ENCODE measurements at places on chromosomes 16 and 17. TPM values are rescaled to one million over a fixed set of nuclear protein-coding genes. Genes with fewer than 3 reads are reported as not detected.

Gene KRT34
- total RNA-seq, result not detected

Gene ALDH3A1
- 0.46 TPM for total RNA-seq

DNA sequence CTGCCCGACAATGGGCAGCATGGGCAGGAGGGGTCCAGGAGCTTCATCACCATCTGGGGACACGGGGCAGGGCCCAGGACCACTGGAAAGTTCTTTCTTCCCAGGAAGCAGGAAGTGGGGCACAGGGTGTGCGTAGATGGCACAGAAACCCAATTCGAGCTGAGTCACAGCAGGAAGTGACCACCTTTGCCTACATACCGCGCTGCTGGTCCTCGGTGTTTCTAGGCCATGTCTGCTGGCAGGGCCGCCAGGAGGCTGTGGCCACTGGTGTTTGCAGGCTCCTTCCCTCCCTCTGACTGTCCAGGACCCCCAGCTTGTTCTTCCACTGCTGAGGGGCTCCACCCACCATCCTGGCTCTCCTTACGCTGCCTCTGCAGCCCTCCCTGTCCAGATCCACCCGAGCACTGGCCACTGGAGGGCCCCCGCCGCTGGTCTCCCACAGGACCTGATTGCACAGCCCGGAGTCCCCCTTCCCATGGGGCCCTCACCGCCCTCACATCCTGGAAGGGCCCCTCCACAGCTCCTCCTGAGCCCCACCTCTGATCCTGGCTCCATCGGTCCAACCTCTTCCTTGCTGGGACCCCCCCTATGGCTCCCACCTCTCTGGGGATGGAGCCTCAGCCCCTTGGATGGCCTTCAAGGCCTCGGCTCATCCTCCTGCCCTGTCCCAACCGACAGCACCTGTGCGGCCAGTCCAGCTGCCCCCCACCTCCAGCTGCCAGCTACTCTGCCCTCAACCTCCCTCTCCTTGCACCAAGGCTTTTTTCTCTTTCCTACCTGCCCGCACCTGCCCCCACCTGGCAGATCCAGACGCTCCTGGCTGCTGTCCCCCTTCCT lies 14.5 kb upstream of the RASD1 start:
- no peak overlapping the region for H3K27ac ChIP-seq
- H3K27me3 ChIP-seq, result no peaks in the 10 kb centered on the region
- H3K36me3 ChIP-seq, result no peaks in the 10 kb centered on the region
- H3K4me1 ChIP-seq, result peaks cover 14% of the 10 kb centered on the region
- H3K4me3 ChIP-seq, result no peak overlapping the region

DNA sequence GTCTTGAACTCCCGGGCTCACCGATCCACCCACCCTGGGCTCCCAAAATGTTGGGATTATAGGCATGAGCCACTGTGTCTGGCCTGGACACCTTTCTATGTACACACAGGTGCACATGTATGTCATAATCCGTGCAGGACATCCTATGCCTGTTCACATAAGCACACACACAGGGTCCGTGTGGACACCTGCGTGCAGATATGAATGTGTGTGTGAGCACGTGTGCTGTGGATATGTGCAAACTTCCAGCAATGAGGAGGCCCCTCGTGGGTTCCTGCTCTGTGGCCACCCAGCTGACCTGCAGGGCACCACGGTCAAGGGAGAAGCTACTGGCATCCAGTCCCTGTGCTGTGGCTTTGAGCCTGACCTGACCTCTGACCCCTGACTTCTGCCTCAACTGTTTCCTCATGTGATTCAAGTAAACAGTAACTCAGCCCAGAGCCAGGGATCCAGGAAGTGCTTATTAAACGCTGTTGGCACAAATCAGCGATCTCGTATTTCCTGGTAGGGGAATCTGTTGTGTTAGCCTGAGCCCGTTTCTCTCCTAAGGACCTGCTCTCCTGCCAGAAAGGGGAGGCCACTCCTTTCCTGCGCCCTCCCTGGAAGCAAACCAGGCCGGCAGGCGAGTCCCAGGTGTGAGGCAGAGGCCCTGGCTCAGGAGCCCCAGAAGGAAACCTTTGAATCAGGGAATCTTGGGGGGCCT lies 6.5 kb downstream of the CPNE7 start:
- H3K27me3 ChIP-seq, result peaks cover 3% of the 10 kb centered on the region
- H3K4me1 ChIP-seq, result no peaks in the 10 kb centered on the region
- no peaks in the 10 kb centered on the region for H3K36me3 ChIP-seq
- no peak for DNase-seq
- H3K4me3 ChIP-seq, result no peak overlapping the region

DNA sequence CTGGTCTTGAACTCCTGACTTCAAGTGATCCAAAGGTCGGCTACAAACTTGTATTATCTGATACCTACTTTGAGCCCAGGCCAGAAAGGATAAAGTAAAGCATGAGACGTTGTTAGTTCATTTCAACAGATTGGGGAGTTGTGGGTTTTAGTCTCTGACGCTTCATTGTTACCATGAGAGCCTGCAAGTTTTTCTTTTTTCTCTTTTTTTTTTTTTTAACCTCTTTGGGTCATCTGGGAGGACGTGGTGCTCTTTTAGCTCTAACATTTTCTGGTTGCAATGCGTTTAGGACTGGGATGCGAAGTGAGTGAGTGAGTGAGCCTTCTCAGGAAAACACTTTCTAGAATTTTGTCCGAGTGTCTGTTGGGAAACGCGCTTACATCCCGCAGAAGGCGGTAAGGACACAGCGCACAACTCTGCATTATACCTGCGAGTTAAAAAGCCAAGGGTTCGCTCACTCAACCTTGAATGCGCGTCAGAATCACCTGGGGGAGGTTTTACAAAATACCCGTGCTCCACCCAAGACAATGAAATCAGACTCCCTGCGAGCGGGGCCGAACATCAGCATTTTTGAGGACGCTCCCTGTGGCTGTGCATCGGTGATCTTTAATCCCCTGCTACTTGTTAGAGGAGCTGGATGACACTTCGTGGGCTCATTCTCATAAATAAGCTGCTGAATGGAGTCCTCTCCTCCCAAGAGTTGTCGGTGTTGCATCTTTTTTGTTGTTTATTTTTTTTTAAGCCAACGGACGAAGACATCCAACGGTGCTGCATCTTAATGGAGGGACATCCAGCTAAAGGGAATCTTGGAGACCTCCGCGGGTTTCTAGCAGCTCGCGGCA lies 629 bp upstream of the RNF135 start:
- H3K36me3 ChIP-seq, result no peaks in the 10 kb centered on the region
- peak overlapping the region; percentile 74 for H3K4me3 ChIP-seq
- no peaks in the 10 kb centered on the region for H3K4me1 ChIP-seq
- H3K27me3 ChIP-seq, result no peaks in the 10 kb centered on the region

- H3K4me1 ChIP-seq, result peaks cover 5% of the 10 kb centered on the region
- H3K36me3 ChIP-seq, result no peaks in the 10 kb centered on the region
- no peak for DNase-seq
These were observed 176.8 kb downstream of the TANC2 start for GRCh38 chr17:63142836-63143235.

GRCh38 chr17:34733333-34733732 lies 154.0 kb downstream of the TMEM132E start:
- H3K4me1 ChIP-seq, result no peaks in the 10 kb centered on the region
- H3K36me3 ChIP-seq, result no peaks in the 10 kb centered on the region
- H3K27me3 ChIP-seq, result no peaks in the 10 kb centered on the region
- no peak overlapping the region for H3K27ac ChIP-seq
- no peak overlapping the region for H3K4me3 ChIP-seq

- no peak overlapping the region for H3K27ac ChIP-seq
- no peak for DNase-seq
- H3K4me1 ChIP-seq, result no peaks in the 10 kb centered on the region
- H3K36me3 ChIP-seq, result no peaks in the 10 kb centered on the region
These were observed 21.6 kb upstream of the PHOSPHO1 start for GRCh38 chr17:49252148-49252695.

DNA sequence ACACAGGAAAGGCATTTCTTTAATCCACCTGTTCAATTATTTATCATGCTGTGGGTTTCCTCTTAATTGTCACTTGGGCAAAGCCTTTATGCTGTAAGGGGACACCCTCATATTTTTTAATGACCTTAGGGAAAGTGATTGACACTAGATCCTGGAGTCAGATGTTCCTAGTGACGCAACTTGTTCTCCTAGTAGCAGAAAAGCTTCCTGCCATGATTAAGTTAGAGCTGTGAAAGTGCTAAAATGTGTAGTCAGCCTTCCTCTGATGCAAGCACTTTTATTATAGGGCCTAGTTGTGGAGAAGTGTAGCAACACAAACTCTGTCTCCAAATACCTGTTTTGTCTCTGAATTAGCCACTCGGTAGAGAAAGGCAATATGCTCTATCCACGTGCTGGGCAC lies 12.3 kb downstream of the TMEM100 start:
- H3K36me3 ChIP-seq, result no peaks in the 10 kb centered on the region
- no peak overlapping the region for H3K4me3 ChIP-seq
- H3K4me1 ChIP-seq, result peaks cover 4% of the 10 kb centered on the region
- DNase-seq, result no peak
- H3K27ac ChIP-seq, result no peak overlapping the region

DNA sequence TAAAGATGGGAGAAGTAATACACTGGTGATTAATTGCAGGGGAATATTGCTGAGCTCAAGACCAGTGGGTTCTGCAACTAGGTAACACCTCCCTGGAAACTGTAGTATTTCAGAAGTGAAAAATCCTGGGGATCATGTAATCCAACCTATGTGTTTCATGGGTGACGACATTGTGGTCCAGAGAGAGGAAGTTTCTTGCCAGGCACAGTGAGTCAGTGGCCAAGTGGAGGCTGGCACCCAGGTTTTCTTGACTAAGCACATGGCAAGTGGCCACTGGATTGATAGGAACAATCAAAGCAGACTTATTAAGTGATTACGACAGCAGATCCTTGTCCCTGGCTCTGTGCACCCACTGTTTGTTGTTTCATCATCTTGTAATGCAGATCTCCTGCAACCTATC lies 14.6 kb upstream of the CIITA start:
- no peak for DNase-seq
- H3K4me3 ChIP-seq, result no peak overlapping the region
- no peaks in the 10 kb centered on the region for H3K4me1 ChIP-seq
- H3K27me3 ChIP-seq, result no peaks in the 10 kb centered on the region

- H3K27me3 ChIP-seq, result peaks cover 98% of the 10 kb centered on the region
- no peak for DNase-seq
- H3K36me3 ChIP-seq, result no peaks in the 10 kb centered on the region
These were observed 1.5 kb downstream of the HOXB5 start for GRCh38 chr17:48592057-48592514.

DNA sequence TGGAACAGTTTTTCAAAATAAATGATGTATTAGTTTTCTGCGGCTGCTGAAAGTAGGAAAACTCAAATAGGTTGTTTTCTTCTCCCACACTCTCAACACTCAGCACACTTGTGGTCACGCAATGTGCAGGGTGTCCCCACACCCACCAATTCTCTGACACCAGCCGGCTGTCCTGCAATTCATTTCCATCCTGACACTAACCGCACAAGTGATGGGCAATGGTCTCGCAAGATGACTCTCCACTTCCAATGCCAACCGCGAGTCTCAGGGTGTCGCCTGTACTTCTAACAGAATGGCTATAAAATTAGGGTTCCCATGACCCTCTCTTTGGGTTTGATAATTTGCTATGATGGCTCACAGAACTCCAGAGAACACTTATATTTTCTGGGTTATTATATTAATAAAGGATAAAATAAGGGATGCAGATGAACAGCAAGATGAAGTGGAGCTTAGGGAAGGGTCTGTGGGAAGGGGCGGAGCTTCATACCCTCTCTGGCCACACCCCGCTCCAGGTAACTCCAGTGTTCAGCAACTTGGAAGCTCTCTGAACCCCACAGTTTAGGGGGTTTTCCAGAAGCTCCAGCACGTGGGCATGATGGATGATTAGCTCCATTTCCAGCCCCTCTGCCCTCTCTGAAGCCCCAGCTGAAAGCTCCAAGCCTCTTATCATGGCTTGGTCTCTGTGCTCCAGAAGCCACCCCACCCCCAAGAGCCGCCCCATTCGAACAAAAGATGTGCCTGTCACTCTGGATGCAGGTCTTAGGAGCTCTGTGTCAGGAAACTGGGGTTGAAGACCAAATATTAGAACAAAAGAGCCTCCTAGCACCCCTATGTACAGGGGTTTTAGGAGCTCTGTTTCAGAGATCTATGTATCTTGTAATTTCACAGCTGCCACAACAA lies 19.8 kb downstream of the TAF1C start:
- H3K4me3 ChIP-seq, result no peak overlapping the region
- no peak overlapping the region for H3K27ac ChIP-seq
- no peak for DNase-seq
- no peaks in the 10 kb centered on the region for H3K27me3 ChIP-seq
- no peaks in the 10 kb centered on the region for H3K36me3 ChIP-seq

Measured in H1 (cell line).